ENCODE measurements at places on chromosomes 11 and 22. TPM values are rescaled to one million over a fixed set of nuclear protein-coding genes. Genes with fewer than 3 reads are reported as not detected.

ENTHD1 gene
- not detected for total RNA-seq

MS4A6E gene
- total RNA-seq, result not detected

FAM83F gene
- total RNA-seq, result 0.06 TPM

KRTAP5-9 gene
- not detected for total RNA-seq

DBX1 gene
- not detected for total RNA-seq
